Activated T-cell treated with anti-CD3 and anti-CD28 coated beads, Interleukin-2, amount 50 U/mL, for 4 hours (primary cell): ENCODE measurements at places on chromosomes 6 and 20. TPM values are rescaled to one million over a fixed set of nuclear protein-coding genes. Genes with fewer than 3 reads are reported as not detected.

BPIFB2 gene
- not detected for total RNA-seq

STMN3 gene
- total RNA-seq, result 12.4 TPM

- no peak for DNase-seq
Measured at GRCh38 chr20:48523191-48523995, 304.4 kb downstream of the PREX1 start.

DNA sequence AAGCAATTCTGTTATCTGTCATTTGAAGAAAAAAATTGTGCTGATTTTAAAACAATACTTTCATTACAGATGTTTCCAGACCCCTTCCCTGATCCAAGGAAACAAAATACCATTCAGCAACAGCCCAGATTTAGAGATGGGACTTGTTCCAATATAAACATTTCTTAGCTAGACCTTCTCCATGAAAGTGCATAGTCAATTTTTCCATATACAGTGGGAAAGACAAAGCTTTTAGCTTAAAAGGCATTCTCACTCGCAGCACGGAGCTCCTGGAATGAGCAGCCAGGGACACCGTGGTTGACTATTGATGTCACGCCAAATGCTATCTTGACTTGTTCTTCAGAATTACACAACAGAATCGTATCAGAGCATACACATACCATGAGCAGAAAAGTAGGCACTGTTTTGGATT, 21.5 kb downstream of the LAMA4 start:
- no peak for DNase-seq

GRCh38 chr20:45112754-45113153, 2.2 kb downstream of the WFDC5 start:
- DNase-seq, result no peak
